Vein endothelial cell (primary cell): ENCODE measurements at places on chromosomes 7 and 10. TPM values are rescaled to one million over a fixed set of nuclear protein-coding genes. Genes with fewer than 3 reads are reported as not detected.

Gene TRPV5
- 0.10 TPM in 1 of 2 replicates, not detected in the other for total RNA-seq

Gene FGFR2
- total RNA-seq: not detected in 2 replicates

Gene PSPH
- total RNA-seq: 33.1 and 40.8 TPM in 2 replicates

Gene TMEM196
- not detected in 2 replicates for total RNA-seq
